Stimulated activated CD4-positive, alpha-beta T cell treated with anti-CD3 and anti-CD28 coated beads, Interleukin-12 subunit alpha, Interleukin-12 subunit beta, amount 100 ng/mL, for 24 hours (primary cell): ENCODE measurements at places on chromosomes 1 and 21.

- DNase-seq = no peak
Measured at GRCh38 chr21:35509001-35509704, 460.1 kb upstream of the RUNX1 start.

- DNase-seq = no peak
Measured at GRCh38 chr1:29519788-29520110, 283.4 kb downstream of the PTPRU start.

GRCh38 chr1:31643976-31644559 lies 608 bp downstream of the PEF1 start:
- DNase-seq = no peak

- no peak for DNase-seq
Measured at GRCh38 chr1:243345205-243345604, 89.4 kb downstream of the SDCCAG8 start.

- no peak for DNase-seq
Measured at GRCh38 chr1:186164773-186165172, 210.3 kb downstream of the TPR start.

- no peak for DNase-seq
Measured at GRCh38 chr1:77951328-77951727, 27.5 kb downstream of the FUBP1 start.

DNA sequence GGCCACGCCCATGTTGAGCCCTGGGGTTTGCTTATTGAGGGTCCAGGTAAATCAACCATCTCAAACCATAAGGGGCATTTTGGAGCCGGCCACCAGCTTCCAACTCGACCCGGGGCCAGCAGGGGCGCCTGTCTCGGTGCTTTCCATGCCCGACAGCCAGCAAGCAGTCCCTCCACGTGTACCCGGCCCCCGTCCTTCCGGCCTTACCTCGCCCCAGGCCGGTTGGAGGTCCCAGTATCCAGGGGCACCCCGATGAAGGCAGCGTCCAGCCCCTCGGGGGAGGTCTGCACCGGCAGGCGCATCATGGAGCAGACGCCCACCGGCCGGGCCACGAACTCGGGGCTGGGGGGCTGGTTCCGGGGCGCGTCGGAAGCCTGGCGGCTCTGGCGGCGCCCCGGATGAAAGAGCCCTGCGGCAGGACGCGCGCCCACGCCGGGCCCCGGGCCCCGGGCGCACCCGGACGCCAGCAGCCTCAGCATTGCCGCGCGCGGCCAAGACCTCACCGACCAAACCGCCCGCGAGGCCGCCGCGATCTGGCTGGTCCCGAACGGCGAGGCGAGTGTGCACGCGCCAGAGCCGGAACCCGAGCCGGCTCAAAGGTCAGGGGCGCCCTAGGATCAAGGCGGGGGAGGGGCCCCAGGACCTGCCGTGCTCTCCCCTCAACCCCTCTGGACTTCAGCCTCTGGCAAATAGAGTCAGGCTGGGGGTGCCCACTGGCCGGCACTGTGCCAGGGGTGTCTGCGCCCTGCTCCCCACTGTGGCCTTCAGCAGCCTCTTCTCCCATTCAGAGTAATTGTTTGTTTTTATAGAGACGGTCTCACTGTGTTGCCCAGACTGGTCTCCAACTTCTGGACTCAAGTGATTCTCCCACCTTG lies at the start of gene AGMAT:
TSS of gene AGMAT (minus strand) at position 563 of the 875 bp plus-strand sequence. CDS start at position 479, 84 bp downstream.
- peak; percentile 57 for DNase-seq

- no peak for DNase-seq
Measured at GRCh38 chr1:41305576-41306363, 55.5 kb upstream of the FOXO6 start.

DNA sequence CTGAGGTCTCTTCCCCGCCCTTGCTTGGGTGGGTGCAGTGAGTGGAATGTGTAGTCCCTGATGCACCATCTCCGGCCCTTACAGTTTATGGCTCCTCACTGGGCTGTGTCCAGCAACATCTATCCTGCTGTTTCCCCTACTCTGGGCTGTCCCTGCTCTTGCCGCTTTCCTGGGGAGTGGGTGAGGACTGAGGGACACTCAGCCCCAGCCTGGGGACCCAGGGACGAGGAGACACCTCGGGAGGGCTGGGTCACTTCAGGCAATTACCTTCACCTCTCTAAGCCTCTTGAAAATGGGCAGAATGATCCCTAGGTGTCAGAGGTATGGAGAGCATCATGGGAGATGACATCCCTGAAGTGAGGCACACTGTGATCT lies 13.6 kb upstream of the LRP8 start:
- DNase-seq = no peak

DNA sequence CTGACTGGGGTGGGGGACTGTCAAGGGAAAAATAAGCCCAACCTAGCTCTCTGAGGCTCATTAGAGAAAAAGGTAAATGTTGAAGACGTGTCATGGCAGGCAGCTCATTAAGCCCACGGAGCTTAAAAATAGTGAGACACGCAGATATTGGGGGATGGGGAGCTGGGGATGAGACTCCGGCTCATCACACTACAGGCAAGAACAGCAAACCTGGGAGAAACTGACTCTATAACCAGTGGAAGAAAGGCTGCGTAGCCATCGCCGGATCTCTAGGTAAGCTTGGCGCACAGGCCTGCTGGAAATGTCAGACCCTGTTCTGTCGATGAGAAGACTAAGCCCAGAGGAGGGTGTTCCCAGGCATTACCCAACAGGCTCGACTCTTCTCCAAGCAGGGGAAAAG lies 78.0 kb downstream of the SYT2 start:
- no peak for DNase-seq

DNA sequence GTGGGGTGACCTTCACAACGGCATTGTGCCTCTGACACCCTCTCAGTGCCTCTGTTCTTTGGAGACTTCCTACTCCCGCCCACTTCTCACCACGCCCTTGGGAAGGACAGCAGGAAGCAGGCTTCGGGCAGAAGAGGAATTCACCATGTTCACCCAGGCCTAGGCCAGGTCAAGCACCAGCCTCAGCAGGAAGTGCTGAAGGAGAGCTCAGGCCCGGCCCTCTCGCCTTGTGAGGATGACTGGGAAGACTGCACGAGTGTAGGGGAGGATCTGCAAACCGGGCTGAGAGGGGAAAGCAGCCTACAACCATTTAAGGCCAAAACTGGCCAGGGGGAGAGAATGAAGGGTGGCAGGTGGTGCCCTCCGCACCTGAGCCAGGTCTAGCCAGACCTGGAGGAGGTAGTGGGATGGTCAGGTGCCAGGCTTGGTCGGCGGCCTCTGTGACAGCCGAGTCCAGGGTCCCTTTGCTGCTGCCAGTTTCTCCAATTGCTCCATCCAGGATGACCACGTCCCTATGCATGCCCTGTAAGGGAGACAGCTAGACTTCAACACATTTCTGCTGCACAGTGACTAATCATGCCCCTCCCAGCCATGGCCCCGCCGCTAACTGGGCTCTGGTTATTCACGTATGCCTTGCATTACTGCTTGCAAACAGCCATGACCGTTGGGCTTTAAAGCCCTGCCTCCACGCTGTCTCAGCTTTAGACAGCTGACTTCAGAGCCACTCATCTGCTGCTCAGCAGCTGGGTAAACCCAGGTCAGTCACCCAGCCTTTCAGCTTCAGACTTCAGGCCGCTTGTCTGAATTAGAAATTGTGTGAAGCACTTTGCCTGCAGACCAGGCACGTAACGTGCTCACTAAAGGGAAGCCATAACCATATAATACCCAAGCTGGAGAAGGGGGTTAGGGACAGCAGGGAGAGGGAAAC lies 8.9 kb downstream of the MRTO4 start:
- no peak for DNase-seq

- no peak for DNase-seq
Measured at GRCh38 chr1:179476484-179476883, 99.3 kb downstream of the NPHS2 start.

DNA sequence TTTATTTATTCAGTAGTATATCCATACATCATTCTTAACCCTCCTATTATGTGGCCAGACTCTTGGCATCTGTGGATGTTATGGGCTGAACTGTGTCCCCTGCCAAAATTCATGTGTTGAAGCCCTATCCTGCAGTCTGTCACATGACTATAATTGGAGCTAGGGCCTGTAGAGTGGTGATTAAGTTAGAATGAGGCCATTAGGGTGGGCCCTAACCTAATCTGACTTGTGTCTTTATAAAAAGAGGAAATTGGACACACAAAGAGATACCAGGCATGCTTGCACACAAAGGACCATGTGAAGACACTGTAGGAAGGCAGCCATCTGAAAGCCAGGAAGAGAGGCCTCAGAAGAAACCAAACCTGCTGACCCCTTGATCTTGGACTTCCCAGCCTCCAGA lies 6.6 kb downstream of the ZMYND12 start:
- no peak for DNase-seq

GRCh38 chr1:69947837-69948236 lies 257.5 kb downstream of the LRRC40 start:
- DNase-seq = no peak

- no peak for DNase-seq
Measured at GRCh38 chr1:34406833-34407539, 230.3 kb downstream of the C1orf94 start.

DNA sequence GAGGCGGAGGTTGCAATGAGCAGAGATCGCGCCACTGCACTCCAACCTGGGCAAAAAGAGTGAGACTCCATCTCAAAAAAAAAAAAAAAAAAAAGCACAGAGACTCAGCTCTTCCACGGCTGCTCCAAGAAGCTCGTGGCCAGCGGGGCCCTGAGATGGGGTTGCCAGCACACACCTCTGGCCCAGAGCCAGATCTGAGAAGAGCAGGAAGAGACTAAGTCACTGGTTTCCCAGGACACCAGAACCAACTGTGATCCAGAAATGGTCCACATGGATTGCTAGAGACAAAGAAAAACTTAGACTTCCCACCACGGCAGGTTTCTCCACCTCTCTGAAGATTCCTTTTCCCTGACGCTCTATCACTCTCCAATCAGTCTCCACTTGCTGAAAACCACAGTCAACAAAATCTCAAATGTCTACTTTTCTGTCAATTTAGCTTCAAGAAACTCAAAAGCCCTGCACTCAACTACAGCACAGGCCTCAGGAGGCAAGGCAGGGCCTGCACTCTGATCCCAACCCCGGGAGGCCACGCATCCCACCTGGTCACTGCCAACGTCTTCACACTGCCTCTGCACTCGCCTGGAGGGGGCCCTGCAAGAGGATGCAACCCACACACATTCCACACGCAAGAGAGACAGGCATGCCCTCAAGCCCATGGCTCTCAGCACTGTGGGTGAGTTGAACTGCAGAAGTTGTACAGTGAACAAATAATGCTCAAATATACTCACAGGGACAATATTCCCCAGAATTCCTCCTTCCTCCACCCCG lies 79.0 kb downstream of the NPHP4 start:
- no peak for DNase-seq

DNA sequence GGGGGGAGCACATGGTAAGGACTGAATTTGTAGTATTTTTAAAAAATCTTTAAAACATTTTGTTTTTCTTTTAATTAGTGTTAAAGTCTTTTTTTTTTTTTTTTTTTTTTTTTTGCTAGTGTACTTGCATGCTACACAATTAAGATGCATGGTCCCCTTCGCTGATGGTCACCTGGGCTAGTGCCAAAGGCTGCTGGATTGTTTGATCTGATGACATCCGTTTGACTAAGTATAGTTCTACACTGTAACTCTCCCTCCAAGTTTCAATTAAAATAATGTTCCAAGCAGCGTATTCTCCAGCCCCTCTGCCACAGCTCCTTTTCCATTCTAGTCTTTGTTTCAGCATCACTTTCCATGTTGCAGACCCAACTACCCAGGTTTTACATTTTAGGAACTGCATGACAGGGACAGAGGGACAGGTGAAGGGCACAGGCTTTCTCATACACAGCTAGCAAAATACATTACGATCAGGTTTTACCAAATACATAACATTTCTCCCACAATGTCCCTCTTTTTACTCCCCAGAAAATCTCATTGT lies 852 bp upstream of the RAVER2 start:
- DNase-seq = no peak

- DNase-seq = no peak
Measured at GRCh38 chr1:173038875-173039554, 11.7 kb downstream of the TNFSF18 start.

- no peak for DNase-seq
Measured at GRCh38 chr1:41015897-41016470, 5.5 kb downstream of the SLFNL1 start.

- DNase-seq = no peak
Measured at GRCh38 chr1:101356604-101357443, 120.0 kb downstream of the S1PR1 start.
